ENCODE measurements at places on chromosomes 1 and 21. TPM values are rescaled to one million over a fixed set of nuclear protein-coding genes. Genes with fewer than 3 reads are reported as not detected.

C1QA gene
- 164 TPM for total RNA-seq

ERO1B gene
- 62.1 TPM for total RNA-seq

SPATA17 gene
- total RNA-seq: 1.8 TPM

STYXL2 gene
- total RNA-seq: 3.1 TPM

HMCN1 gene
- total RNA-seq: 3.7 TPM

BRINP2 gene
- total RNA-seq: 0.46 TPM

CDCA8 gene
- 2.5 TPM for total RNA-seq

AADACL4 gene
- not detected for total RNA-seq

CFHR4 gene
- not detected for total RNA-seq

FBXO2 gene
- total RNA-seq: 22.0 TPM

MECR gene
- 17.4 TPM for total RNA-seq

LCE1E gene
- not detected for total RNA-seq

IL6R gene
- total RNA-seq: 31.2 TPM

INKA2 gene
- total RNA-seq: 4.9 TPM

SORT1 gene
- total RNA-seq: 96.7 TPM

HCRTR1 gene
- total RNA-seq: not detected

FMO2 gene
- 3.5 TPM for total RNA-seq

C1orf94 gene
- total RNA-seq: not detected

PROX1 gene
- total RNA-seq: 11.1 TPM

CATSPERE gene
- total RNA-seq: 0.72 TPM

CRNN gene
- not detected for total RNA-seq

ELAVL4 gene
- total RNA-seq: 0.43 TPM

RCSD1 gene
- total RNA-seq: 18.4 TPM

DCLRE1B gene
- total RNA-seq: 6.0 TPM

IL19 gene
- total RNA-seq: not detected

C1QC gene
- 217 TPM for total RNA-seq

DNASE2B gene
- 0.17 TPM for total RNA-seq

KIAA0040 gene
- 16.1 TPM for total RNA-seq

SELL gene
- total RNA-seq: 5.6 TPM

YIPF1 gene
- total RNA-seq: 37.1 TPM

CRP gene
- total RNA-seq: 46.3 TPM

TAS1R1 gene
- total RNA-seq: 0.49 TPM

STIL gene
- total RNA-seq: 2.7 TPM

RBM15 gene
- 23.8 TPM for total RNA-seq

LMX1A gene
- total RNA-seq: 0.12 TPM

RNU1-3 gene
- 1,358 TPM for total RNA-seq

ERICH3 gene
- 0.09 TPM for total RNA-seq

FMO1 gene
- total RNA-seq: not detected

PLCH2 gene
- 8.1 TPM for total RNA-seq

CFHR1 gene
- total RNA-seq: 0.75 TPM

CD5L gene
- total RNA-seq: not detected

IVL gene
- total RNA-seq: not detected

NDUFS2 gene
- total RNA-seq: 82.5 TPM

CENPF gene
- 3.5 TPM for total RNA-seq

DNAI4 gene
- total RNA-seq: 17.1 TPM

FABP3 gene
- total RNA-seq: 13.3 TPM

KCNA2 gene
- 1.8 TPM for total RNA-seq

GBP5 gene
- total RNA-seq: 4.2 TPM

HIVEP3 gene
- total RNA-seq: 8.7 TPM

GSTM2 gene
- 69.9 TPM for total RNA-seq

OR2L13 gene
- not detected for total RNA-seq

PM20D1 gene
- 0.26 TPM for total RNA-seq

TEX38 gene
- 0.35 TPM for total RNA-seq

SLX9 gene
- 34.6 TPM for total RNA-seq

All from mucosa of gallbladder (tissue), 1 donor.